ENCODE measurements at places on chromosomes 12 and 14.

DNA sequence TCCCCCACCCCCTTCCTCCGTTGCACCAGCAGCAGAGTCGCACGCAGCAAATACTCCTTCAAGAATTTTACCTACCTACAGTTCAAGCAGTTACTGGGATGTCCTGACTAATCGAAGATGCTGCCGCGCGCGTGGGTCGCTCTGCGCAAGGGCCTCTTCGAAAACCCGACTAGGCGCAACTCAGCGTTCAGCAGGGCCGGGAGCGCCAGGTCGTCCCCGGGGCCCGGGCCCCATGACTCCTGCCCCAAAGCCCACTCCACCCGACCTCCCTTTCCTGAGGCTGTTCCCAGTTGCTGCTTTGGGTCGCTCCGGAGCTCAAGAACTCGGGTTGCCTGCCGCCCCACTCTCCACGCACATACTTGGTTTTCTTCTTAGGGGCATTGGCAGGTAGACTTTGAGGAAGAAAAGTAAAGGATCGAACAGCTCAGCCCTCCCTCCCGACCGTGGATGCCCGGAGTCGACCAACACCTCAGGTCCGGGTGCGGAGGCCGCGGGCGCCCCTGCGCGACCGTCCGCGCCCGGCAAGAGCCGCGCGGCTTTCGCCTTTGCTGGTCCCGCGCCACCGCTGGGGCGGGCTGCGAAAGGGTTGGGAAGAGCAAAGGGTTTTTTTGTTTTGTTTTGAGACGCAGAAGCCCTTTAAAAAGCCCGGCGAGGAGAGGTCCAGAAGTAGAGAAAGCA, 1.9 kb downstream of the BMP4 start:
- no peak for DNase-seq

GRCh38 chr14:21846227-21846885, 172.7 kb upstream of the OR4E1 start:
- no peak for DNase-seq

GRCh38 chr14:75689012-75689411, 28.0 kb downstream of the TTLL5 start:
- DNase-seq = no peak

- no peak for DNase-seq
These were observed 52.0 kb downstream of the WASHC3 start for GRCh38 chr12:102009796-102010195.

DNA sequence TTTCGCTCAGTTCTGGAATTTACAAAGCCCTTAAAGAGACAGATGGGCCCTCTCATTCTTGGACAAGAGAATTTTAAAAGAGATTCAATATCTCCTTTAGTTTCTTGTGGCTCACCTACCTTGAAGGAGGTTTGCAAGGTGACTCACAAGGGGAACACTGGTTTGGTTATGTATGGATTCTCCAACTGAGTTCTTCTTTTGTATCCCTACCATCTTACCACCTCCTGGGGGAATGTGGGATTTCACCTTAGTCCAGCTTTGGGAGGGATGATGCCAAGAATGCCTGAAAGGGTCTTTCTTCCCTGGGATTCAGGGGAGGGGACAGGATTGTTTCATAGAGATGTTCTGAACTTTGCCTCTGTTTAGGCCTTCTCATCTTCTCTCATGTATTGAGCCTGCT, 3.7 kb downstream of the PPP4R4 start:
- no peak for DNase-seq

DNA sequence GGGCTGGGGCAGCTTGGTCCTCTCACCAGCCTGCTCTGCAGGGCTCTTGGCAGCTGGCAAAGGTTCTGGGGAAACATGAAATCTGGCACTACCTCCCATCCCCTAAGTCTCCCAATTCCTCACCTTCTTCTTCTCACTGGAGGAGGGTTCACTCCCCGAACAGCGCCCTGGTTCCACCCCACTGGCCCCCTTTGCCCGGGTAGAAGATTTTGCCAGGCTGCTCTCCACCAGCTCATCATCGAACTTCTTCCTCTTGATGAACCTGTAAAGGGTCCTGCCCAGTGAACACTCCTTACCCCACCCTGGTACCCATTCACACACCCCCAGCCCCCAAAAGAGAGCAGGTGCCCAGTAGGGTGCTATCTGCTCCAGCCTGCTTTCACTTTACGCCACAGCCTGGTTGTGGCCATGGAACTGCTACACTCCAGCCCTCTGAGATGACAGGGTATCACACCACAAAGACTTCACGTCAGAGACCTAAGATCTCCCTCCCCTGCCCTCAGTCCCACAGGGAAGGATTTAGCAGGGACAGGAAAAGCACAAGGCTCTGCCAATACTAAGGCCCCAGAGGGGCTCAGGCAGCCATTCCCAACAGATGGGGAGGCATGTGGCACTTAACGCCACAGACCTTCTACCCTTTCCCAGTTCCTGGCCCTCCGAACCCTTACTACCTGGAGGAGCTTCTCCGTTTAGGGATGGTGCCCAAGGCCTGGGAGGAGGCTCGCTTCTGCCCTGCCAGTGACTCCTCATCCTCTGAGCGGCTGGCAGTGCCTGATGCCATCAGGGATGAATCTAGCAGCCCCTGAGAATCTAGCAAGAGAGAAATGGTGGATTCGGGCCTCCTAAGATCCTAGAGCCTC, 2.3 kb downstream of the MCRS1 start:
- DNase-seq = no peak

GRCh38 chr12:68056300-68056699, 67.1 kb downstream of the IFNG-AS1 start:
- DNase-seq = no peak

DNA sequence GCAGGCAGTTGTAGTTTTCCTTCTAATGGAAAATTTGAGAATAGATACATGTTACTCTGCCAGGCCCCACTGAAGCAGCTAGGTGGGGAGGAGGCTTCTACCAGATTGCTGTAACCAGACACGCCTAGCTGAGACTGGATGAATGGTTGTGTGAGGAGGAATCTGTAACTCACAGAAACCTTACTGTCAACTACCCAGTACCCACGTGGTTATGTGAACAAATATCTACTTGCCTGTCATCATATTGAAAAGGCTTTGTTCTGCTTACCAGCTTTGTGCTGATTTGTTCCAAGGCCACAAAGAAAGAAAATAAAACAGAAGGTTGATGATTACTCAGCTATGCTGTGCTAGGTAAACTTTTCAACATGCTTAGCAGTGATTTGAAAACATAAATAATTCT, 167.2 kb downstream of the CAPZA3 start:
- no peak for DNase-seq

DNA sequence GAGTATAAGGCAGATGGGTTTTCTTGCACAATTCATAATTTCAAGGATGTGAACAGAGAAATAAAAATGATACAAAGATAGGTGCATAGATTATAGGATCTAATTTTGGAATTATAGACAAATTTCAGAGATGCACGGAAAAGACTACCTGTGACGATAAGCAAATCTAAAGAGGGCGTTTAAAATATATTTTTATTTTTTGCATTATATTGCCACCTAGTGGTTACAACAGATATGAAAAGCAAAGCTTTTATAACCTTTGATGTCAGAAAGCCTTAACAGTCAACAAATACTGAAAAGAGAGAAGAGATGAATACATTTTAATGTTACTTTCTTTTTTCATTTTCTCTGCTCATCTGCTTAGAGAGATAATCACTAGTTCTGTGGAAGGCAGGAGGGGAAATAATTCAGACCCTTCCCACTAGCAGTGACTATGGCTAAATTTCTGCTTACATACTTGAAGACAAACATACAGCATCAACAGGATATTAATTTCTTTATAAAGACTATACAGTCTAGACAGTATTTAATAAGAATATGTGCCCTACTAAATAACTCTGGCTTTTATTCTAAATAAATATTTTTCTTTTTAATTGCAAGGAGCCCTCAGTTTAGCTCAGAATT, 46.3 kb downstream of the NTS start:
- peak; percentile 26 for DNase-seq

DNA sequence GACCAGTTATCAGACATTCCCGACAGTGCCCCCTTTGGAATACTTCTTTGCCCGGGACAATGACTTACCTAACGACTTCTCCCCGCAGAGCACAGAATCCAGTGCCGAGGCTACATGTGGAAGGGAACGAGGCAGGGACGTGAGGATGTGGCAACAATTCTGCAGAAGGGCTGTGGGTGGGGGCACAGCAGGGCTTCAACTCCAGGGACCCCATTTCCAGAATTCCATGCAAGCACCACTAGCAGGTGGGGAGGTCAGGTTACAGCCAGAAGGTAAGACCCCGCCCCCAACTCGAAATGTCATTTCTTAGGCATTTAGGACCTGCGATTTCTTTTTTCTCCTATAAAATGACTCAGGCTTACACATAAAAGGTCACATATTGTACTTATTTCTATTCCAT, 207.9 kb downstream of the TMEM132C start:
- no peak for DNase-seq

DNA sequence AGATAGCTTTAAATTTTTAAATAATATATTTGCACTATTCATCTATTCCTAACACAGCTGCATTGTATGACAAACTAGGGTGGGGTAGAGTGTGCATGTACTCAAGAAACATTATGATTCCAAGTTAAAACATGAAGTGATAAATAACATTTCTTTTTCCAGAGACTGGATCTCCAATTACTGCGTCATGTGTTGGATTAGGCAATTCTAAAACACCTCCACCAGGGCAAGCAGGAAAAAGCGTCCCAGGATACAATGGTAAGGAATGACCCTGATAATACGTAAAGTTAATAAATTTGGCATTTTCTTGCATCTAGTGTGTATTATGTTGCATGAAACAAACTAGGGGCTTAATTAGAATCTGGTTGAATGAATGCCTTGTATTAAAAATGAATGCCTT, 138.9 kb downstream of the ACSS3 start:
- DNase-seq = no peak

GRCh38 chr12:4210183-4210582, 63.4 kb upstream of the CCND2 start:
- no peak for DNase-seq

GRCh38 chr12:3607039-3607720, 116.2 kb downstream of the PRMT8 start:
- DNase-seq = no peak

DNA sequence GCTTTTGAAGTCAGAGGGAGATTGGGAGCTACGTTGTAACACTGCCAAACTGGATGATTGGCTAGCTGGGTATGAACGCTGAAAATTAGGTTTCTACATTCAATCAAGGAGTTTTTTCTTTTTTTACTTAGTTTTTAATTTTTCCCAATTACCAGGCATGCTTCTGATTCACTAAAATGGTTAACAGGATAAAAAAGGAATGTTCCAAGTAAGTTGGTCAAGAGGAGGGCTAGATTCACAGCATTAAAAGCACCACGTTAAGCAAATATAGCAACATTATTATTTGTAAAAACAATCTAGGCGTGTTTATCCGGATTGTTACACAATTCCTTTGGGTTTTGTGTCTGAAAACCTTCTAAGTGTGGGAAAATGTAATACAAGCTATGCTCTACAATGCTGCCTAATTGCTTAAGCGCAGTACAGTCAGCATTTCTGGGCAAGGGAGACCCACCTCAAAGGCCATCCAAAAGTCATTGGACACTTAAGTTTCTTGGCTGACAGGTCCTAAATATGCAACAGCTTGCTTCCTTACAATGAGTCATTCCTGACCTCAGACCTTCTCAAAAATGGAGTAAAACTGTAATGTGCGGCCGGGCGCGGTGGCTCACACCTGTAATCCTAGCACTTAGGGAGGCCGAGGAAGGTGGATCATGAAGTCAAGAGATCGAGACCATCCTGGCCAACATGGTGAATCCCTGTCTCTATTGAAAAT, 1.2 kb downstream of the RPLP0 start:
- DNase-seq = no peak

GRCh38 chr12:45329238-45329637, 113.3 kb downstream of the ANO6 start:
- no peak for DNase-seq

GRCh38 chr14:79352076-79352630, 859.2 kb downstream of the DIO2 start:
- DNase-seq = no peak

DNA sequence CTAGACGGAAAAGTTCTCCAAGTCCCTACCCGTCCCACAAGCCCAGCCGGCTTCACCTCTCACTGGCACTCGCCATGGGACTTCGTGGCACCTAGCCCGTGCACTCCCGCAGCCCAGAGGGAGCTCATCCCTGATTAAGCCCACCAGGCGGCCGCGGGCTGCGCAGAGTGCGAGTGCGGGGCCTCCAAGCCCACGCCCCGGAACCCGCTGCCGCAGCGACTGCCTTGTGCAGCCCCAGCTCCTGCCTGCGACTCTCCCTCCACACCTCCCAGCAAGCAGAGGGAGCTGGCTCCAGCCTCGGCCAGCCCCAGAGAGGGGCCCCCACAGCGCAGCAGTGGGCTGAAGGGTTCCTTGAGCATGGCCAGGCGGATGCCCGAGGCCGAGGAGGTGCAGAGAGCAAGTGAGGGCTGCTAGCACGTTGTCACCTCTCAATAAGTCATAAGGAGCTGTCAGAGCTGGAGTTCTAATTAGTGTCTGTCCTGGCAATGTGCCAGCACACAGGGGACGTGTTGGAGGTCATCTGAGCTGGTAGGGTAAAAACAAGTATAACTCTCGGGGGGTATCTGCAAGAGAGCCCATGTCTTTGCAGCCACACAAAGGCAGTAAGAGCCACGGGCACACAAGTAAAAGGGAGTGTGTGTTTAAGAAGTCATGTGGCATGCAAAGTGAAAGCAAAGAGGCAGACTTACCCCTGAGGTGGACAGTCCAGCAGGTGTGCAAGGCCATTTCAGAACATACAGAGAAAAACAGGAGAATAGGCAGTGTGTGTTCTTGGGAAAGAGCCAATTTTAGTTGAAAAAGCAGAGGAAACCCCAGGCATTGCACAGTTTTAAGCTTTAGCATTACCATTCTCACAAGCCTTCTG, 27.1 kb upstream of the TMTC2 start:
- DNase-seq = no peak

GRCh38 chr14:99672506-99673304, 11.4 kb upstream of the CYP46A1 start:
- DNase-seq = no peak

DNA sequence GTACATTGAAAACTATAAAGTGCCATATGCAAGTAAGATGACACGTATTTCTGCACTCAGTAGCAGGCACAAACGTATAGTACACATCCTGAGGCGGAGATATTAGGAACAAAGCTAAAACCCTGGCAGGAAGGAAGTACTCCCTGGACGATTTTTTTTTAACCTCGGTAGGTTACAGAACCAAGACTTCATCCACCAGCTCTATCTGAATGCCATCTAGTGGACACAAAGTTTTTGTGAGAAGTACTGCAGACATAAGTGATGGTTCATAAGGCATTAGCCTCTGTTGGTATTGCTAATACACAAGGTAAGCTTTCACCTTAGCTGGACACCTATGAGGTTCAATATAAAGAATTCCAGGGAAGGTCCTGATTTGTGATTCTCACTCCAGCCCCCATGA, 83.0 kb upstream of the CCDC196 start:
- DNase-seq = no peak

GRCh38 chr14:103653805-103654204, 24.8 kb downstream of the KLC1 start:
- no peak for DNase-seq

DNA sequence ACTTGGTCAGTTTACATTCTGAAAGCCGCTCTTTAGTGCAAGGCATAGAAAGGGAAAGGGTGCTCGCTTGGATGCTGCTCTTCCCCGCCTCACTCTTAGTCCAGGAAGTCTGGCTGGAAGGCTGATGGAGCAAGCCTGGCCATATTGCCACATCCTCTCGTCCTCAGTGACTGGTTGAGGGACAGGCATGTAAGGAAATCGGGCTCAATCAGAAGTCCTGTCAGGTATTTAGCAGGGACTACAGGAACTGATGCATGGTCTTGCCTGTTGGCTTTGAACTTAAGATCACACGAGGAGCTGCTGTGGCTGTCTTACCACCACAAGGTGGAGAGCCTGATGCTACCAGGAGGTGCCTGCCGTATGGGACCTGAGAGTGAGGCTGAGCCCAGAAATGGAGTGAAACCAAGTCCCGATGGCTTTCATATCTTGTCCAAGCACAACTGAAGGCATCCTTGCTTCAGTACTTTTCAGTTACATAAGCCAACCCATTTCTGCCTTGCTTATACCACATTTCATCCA, 10.7 kb upstream of the C12orf75 start:
- DNase-seq = no peak

Data from HCT116 (cell line).